ENCODE measurements at places on chromosomes 12 and 14.

DNA sequence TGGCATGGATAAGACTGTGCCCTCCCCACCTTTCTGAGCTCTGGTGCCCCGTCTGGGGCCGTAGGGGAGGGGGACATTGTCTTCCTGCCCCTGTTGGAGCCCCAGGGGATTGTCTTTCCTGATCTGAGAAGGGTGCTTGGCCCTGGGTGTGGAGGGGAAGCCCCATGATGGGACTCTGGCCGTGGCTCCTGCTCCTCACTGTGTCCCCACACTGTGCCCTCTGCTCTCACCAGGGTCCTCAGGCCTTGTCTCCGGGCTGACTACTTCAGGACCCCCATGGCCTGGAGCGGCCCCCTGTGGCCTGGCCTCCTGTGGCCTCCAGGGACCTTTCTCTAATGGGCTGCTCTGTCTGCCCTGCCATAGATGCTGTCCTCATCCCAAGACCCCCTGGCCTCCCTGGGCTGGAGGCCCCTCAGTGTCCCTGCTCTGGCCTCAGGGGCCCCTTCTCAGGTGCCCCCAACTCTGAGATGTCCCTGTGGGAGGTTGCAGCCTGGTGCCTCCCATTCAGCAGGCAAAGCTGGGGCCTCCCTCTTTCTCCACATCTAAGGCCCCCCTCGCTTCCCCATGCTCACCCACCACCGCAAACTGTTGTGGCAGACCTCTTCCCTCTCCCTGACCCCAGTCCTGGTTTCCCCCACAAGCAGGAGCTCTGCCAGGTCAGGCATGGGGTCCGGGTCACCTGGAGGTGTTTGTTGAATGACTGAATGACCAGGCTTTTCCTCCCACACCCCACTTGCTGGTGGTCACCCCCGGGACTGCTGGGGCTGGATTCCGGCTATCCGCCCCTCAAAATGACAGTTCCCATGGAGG is 4.0 kb downstream of the KIF26A start:
- no peak for DNase-seq

DNA sequence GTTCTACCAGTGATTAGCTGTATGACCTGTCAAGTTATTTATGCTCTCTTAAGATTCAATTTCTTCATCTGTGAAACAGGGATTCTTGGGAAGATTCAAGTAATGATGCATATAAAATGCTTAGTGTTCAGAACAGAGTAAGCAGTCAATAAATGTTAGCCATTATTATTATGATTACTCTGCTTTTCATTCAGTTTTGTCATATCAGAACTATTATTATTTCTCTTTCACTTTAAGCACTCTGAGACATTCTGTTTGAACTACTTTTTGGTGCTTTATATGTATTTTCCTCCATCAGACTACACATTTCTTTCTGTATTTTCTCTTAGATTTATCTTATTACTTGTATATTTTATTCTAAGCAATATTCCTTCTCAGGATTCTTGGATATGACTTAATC is 81.2 kb downstream of the CFAP54 start:
- no peak for DNase-seq

- no peak for DNase-seq
These were observed 187.7 kb upstream of the DCN start for GRCh38 chr12:91370086-91370868.

DNA sequence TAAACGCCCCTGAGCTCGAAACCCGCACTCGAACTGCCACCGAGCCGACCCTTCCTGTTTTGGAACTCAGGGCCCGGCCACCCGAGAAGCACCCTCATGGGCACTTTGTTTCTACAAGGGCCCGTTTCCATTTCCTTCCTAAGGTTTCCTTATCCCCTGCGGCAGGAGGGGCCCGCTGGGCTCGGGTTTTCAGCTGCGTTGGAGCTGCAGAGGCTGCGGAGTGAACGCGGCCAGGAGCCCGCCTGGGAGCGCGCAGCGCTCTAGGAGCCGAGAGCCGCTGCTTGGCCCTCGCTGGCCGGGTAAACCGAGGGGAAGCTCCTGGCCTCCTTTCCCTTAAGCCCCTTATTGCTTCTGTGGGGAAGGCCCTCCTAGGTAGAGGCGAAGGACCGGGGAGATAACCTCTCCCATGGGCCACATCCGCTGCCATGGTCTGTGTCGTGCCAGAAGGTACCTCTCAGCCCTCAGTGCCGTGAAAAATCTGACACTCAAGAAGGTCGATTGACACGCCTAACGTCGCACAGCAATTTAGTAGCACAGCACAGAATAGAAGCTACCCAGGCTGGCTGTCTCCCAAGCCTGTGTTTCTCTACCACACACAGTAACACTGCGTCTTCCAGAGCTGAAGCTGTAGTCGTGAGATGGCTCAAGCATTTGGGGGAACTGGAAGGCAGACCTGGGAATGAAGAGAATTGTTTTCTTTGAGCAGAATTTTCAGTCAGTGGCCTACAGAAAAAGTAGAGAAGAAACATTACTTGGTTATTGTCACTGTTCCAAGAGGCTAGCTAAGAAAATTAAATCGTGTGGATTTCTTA is 12.9 kb upstream of the CALM1 start:
- DNase-seq, result peak; percentile 75

DNA sequence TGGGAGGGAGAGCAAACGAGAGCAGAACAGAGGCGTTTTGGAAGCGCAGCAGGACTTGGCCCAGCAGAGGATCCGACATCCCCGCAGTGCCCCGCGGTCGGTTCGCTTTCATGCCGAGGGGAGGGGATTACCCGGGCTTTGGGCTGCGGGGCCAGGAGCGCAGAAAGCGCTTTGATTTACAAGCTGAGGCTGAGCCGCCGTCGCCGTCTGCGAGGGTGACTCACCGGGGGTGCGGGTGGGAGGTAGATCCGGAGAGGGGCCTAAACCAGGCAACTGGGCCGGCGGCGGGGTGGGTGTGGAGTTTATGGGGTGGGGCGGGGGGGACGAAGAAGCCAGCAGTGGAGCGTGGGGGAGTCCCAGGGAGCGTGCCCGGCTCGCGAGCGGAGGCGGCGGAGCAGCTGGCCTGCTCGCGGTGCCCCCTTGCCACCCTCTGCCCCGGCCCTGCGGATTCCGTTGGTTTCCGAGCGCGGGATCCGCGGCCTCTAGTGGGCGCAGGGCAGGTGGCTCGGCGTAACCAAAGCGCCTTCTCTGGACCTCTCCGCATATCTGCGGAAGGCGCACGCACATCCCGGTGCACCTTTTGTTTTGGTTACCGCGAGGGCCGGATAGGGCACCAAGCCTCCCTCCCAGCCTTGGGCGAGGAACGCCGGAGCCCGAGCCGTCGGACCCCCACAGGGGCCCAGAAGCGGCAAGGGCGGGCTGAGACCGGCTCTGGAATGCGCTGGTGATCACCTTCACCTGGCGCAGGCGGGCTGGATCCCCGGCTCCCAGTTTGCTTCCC is 2.6 kb downstream of the SIX4 start:
- DNase-seq, result peak; percentile 38

- no peak for DNase-seq
These were observed 1.7 kb downstream of the MMP17 start for GRCh38 chr12:131829791-131830334.

- no peak for DNase-seq
These were observed 27.1 kb upstream of the OXA1L start for GRCh38 chr14:22739423-22739822.
